Endodermal cell (in vitro differentiated cells): ENCODE measurements at places on chromosomes 6 and 20. TPM values are rescaled to one million over a fixed set of nuclear protein-coding genes. Genes with fewer than 3 reads are reported as not detected.

SLC26A8 gene
- not detected in 2 replicates for total RNA-seq

- H3K4me3 ChIP-seq, result no peak overlapping the region
- H3K27ac ChIP-seq, result no peak overlapping the region
- no peaks in the 10 kb centered on the region for H3K27me3 ChIP-seq
- H3K4me1 ChIP-seq, result no peaks in the 10 kb centered on the region
Measured at GRCh38 chr6:79188107-79188506, 46.4 kb downstream of the HMGN3 start.

LGSN gene
- not detected in 3 replicates for total RNA-seq

SEC23B gene
- 65.0 and 76.1 TPM in 2 replicates for total RNA-seq

DNA sequence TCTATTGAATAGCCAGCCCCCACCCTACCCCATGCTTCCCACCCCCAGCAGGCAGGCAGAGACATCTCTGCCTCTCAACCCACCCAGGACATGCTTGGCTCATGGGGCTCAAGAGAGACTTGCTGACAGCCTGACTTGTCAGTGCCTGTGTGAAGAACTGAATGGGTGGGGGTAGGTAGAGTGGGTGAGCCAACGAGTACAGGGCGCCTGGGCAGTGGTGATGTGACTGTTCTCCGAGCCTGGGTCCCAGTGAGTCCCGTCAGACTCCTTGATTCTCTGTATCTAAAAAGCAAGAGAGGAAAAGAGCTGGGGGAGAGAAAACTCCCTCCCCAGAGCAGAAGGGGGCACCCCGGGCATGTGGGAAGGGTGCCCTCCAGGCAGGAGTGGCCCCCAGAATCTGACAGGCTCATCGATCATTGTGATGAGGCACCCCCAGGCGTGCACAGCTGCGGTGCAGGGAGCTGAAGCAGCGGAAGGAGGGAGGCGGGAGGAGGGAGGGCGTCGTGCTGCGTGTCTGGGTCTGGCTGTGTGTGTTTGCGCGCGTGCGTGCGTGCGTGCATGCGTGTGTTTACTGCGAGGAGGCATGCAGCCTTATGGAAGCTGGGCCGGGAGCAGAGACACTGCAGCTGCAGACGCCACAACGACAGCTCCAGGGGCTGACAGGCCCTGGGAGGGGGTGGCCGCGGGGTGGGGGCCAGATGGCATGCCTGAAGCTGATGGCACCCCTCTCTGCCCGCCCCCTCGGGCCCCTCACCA, 40.2 kb downstream of the FOXP4 start:
- H3K36me3 ChIP-seq, result peaks cover 66% of the 10 kb centered on the region
- H3K27ac ChIP-seq, result peak overlapping the region; percentile 63
- H3K4me3 ChIP-seq, result no peak overlapping the region
- H3K27me3 ChIP-seq, result no peaks in the 10 kb centered on the region
- peaks cover 4% of the 10 kb centered on the region for H3K4me1 ChIP-seq

CAP2 gene
- total RNA-seq, result 27.9 and 29.8 TPM in 2 replicates

GRCh38 chr20:36833275-36834020, 42.5 kb upstream of the TLDC2 start:
- no peaks in the 10 kb centered on the region for H3K27me3 ChIP-seq
- H3K4me1 ChIP-seq, result peaks cover 3% of the 10 kb centered on the region

- H3K4me3 ChIP-seq, result no peak overlapping the region
- peak; percentile 92 for DNase-seq
- peaks cover 5% of the 10 kb centered on the region for H3K4me1 ChIP-seq
- H3K36me3 ChIP-seq, result no peaks in the 10 kb centered on the region
- H3K27me3 ChIP-seq, result peaks cover 8% of the 10 kb centered on the region
- no peak overlapping the region for H3K27ac ChIP-seq
Measured at GRCh38 chr20:58870293-58871014, 17.9 kb downstream of the GNAS start.

DNA sequence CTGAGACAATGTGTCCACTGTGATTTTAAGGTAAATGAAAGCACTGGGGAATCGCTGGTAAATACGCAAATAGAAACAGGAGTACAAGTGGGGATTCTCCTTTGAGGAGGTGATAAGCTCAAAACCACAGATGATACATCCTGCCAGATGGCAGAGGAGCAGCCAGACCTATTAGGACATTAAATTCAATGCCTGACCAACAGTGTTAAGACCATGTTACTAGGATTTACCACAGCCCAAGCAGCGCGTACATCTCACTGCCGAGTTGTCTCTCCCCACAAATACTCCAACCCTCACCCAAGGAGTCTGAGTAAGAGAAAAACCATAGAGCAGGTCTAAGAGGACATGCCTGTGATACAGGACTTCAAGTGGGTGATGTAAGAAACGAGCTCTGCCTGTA, 68.9 kb upstream of the TULP1 start:
- no peaks in the 10 kb centered on the region for H3K36me3 ChIP-seq
- H3K4me3 ChIP-seq, result no peak overlapping the region
- H3K27ac ChIP-seq, result no peak overlapping the region
- no peak for DNase-seq
- H3K4me1 ChIP-seq, result no peaks in the 10 kb centered on the region
- no peaks in the 10 kb centered on the region for H3K27me3 ChIP-seq

MGME1 gene
- 23.5 to 36.7 TPM (median 35.7 TPM) in 3 replicates for total RNA-seq

TCP11 gene
- 0.27 TPM in 1 of 3 replicates, not detected in the others for total RNA-seq

BMP2 gene
- total RNA-seq, result 119 and 132 TPM in 2 replicates

DNA sequence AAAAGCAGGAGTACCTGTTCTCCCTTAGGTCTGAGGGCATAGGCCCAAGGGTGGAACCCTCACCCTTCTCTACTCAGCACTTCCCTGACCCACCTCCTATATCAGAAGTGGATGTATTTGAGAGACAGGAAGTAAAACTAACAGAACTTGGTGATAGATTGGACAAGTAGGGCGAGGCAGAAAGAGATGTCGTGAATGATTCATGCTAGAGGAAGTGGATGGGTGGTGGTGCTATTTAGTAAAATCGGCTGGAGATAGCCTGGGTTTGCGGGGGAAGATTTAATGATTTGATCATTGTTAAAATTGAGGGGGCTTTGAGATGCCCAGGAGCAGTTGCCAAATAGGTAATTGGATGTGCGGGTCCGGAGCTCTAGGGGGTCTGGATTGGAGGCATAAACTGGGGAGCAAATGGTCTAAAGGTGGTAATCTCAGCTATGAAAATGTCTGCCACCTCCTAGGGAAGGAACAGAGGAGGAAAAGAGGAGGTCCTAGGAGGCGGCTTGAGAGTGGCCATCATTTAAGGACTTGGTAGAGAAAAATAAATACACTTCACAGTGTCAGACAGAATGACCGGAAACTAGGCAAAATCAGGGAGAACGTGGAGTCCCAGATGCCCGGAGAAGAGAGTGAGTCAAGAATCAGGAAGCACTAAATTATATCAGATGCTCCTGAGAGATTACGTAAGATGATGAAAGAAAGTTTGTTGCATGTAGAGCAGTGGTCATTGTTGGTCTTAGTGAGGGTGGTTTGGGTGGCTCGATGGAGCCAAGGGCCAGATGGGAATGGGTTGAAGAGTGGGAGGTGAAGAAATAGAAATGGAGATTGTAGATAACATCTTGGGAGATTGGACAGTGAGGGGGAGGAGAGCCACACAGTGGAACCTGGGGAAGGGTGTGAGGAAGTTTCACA, 142.0 kb downstream of the CEP57L1 start:
- no peaks in the 10 kb centered on the region for H3K36me3 ChIP-seq
- H3K27ac ChIP-seq, result no peak overlapping the region
- peaks cover 5% of the 10 kb centered on the region for H3K4me1 ChIP-seq

DNA sequence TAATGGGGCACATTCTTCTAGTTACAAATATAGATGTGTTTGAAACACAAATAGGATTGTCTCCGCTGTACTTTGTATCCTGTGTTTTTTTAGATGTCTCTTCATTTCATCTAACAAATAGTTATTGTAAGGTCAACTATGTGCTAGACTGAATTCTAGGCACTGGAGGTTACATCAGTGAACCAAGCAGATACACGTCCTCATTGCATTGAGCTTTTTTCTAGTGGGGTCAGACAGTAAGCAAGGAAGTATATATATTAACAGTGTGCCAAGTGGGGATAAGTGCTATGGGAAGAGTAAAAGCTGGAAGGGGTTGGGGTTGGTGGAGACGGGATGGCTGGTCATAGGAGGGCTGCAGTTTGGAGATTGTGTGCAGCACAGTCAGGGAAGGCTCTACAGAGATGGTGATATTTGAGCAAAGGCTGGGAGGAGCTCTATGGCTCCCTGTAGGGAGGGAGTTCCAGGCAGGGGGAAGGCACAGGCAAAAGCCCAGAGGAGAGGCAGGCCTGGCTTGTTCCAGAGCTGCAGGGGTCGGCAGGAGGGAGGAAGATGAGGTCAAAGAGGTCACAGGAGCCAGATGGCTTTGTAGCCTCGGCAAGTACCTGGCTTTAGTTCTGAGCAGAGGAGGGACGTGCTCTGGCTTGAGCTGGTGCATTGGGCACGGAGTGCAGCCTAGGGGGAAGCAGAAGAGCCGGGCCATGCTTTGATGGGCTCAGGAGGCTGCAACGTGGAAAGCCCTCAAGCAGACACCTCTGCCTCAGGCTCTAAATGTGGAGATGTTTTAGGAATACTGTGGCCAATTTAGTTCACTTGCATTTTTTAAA, 152.3 kb downstream of the ZDHHC14 start:
- peak; percentile 71 for DNase-seq
- H3K36me3 ChIP-seq, result no peaks in the 10 kb centered on the region
- no peak overlapping the region for H3K27ac ChIP-seq
- no peak overlapping the region for H3K4me3 ChIP-seq

- no peak for DNase-seq
- no peak overlapping the region for H3K27ac ChIP-seq
- H3K36me3 ChIP-seq, result no peaks in the 10 kb centered on the region
- no peaks in the 10 kb centered on the region for H3K4me1 ChIP-seq
- H3K4me3 ChIP-seq, result no peak overlapping the region
Measured at GRCh38 chr6:145583753-145584152, 151.6 kb downstream of the EPM2A start.

DNA sequence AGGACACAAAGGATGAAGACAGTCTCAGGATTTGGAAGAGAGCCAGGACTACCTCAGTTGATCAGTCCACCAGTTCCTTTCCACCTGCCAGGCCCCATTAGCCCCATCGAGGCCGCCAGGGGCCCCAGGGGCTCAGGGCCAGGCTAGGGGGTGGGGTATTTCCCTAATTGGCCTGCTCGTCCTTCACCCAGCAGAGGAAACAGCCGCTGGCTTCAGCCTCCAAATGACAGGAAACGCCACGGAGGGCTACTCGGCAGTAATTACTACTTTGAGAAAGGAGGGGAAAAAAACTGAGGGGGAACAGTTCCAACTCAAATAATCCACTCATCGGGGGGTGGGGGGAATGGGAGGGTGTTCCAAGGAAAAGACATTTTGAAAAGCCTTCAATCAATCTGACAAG, 42.7 kb downstream of the MAFB start:
- peak; percentile 30 for DNase-seq
- no peaks in the 10 kb centered on the region for H3K27me3 ChIP-seq
- H3K4me3 ChIP-seq, result no peak overlapping the region
- no peaks in the 10 kb centered on the region for H3K4me1 ChIP-seq
- no peak overlapping the region for H3K27ac ChIP-seq

DSP gene
- total RNA-seq, result 123 to 166 TPM (median 127 TPM) in 3 replicates

GRCh38 chr20:9617940-9618339, 103.5 kb downstream of the LAMP5 start:
- DNase-seq, result peak; percentile 67
- no peaks in the 10 kb centered on the region for H3K27me3 ChIP-seq
- H3K4me3 ChIP-seq, result no peak overlapping the region

TAAR9 gene
- not detected in 3 replicates for total RNA-seq

DNA sequence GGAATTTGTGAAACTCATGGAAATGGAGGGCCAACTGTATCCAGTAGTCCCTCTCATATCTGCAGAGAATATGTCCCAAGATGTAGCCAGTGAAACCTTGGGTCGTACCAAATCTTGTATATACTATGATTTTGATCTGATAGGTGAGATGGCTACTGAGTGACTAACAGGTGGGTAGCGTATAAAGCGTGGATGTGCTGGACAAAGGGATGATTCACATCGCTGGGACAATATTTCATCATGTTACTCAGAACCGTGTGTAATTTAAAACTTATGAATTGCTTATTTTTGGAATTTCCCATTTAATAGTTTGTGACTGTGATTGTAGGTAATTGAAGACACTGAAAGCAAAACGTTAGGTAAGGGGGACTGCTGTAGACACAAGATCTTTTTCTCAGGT, 144.1 kb downstream of the SMAP1 start:
- H3K36me3 ChIP-seq, result peaks cover 12% of the 10 kb centered on the region
- no peak overlapping the region for H3K27ac ChIP-seq
- no peak for DNase-seq
- H3K4me1 ChIP-seq, result peaks cover 4% of the 10 kb centered on the region
- H3K27me3 ChIP-seq, result no peaks in the 10 kb centered on the region
- no peak overlapping the region for H3K4me3 ChIP-seq

DNA sequence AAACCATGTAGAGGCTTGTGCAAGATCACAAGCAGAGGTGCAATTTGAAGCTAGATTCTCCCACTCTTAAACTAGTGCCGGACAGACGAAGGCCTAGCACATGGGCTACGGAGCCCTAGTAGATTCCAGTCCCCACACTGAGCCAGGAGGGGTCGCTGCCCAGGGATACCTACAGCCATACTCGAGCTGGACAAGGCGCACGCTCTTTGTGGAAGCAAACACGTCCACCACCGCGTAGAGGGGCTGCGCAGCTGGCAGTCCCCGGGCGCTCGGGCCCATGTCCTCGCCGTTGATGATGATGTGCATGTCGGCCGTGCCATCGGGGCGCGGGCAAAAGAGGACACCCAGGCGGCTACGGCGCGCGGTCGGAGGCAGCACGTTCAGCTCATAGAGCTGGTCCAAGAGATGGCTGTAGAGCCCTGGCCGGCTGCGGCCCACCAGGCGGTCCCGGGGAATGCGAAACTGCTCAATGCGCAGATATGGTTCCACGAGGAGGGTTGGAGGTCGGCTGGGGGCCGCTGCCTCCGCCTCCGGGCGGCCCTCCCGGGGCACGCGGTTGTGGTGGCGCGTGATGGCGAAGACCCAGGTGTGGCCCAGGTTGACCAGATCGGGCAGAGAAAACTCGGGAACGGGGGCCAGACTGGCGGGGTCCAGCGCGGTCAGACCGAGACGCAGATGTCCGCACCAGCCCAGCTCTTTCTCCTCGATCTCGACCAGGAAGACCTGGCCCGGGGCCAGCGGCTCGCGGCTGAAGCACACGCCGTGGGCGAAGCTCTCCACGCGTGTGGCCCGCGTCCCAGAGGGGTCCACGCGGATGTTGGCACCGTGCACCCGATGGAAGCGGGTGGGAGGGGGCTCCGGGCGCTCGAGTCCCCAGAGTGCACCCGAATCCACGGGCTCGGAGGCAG, 677 bp downstream of the NEURL2 start:
- peak; percentile 96 for DNase-seq
- peaks cover 25% of the 10 kb centered on the region for H3K36me3 ChIP-seq
- peak overlapping the region; percentile 88 for H3K4me3 ChIP-seq

- H3K36me3 ChIP-seq, result no peaks in the 10 kb centered on the region
- no peak overlapping the region for H3K4me3 ChIP-seq
- no peaks in the 10 kb centered on the region for H3K27me3 ChIP-seq
- H3K4me1 ChIP-seq, result peaks cover 3% of the 10 kb centered on the region
- DNase-seq, result no peak
- no peak overlapping the region for H3K27ac ChIP-seq
Measured at GRCh38 chr6:84456803-84457202, 229.4 kb upstream of the CEP162 start.

GRCh38 chr6:36856277-36856676, 17.0 kb upstream of the CPNE5 start:
- no peak overlapping the region for H3K4me3 ChIP-seq
- H3K27ac ChIP-seq, result no peak overlapping the region
- DNase-seq, result peak; percentile 20
- H3K27me3 ChIP-seq, result no peaks in the 10 kb centered on the region

GRCh38 chr20:18541741-18542140, 25.5 kb upstream of the SMIM26 start:
- H3K27ac ChIP-seq, result no peak overlapping the region
- H3K36me3 ChIP-seq, result peaks cover 73% of the 10 kb centered on the region
- no peaks in the 10 kb centered on the region for H3K27me3 ChIP-seq
